AG10803 (cell line): ENCODE measurements at places on chromosomes 6 and 20.

- DNase-seq, result peak; percentile 11
These were observed 407.7 kb downstream of the EPM2A start for GRCh38 chr6:145327586-145327985.

- DNase-seq, result peak; percentile 53
These were observed 571 bp downstream of the ITCH start for GRCh38 chr20:34363465-34364222.

GRCh38 chr6:72916906-72917305 is 295.0 kb downstream of the KCNQ5 start:
- DNase-seq, result peak; percentile 59

- DNase-seq, result peak; percentile 61
These were observed 157.2 kb upstream of the CARMIL1 start for GRCh38 chr6:25122001-25122400.

DNA sequence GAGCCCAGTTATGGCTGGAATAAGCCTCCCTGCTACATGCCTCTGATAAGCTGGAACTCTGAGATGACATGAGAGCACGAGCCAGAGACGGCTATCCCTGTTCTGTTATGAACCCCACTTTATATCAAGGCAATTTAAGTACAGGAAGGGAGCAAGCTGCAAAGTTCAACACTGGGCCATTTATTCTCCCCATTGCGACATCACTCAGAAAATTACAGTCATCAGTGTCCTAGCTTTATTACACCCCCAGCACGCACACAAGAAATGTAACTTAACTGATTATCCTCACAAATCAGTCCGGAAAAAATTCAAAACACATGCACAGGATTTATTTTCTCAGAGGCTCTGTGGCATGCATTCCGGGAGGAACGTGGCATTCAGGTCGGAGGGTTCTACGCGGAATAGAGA is 125.3 kb upstream of the SLC2A12 start:
- DNase-seq, result peak; percentile 90

GRCh38 chr6:25301362-25301761 is 22.2 kb downstream of the CARMIL1 start:
- DNase-seq, result no peak

DNA sequence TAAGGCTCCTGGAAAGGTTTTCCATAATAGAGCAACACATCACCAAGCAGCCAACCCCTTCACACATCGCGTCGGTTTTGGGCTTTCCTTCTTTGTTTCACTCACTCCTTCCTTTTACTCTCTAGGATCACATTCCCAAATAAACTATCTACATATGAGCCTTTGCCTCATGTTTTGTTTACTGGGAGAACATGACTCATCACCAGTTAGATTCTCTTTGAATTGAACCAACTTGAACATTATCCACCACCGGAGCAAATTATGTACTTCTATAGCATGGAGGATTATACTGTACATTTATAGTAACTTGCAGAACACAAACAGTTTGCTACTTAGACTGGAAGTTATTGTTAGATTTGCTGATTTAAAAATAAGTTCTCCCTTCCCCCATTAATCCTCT is 41.0 kb downstream of the SAMD5 start:
- DNase-seq, result no peak

DNA sequence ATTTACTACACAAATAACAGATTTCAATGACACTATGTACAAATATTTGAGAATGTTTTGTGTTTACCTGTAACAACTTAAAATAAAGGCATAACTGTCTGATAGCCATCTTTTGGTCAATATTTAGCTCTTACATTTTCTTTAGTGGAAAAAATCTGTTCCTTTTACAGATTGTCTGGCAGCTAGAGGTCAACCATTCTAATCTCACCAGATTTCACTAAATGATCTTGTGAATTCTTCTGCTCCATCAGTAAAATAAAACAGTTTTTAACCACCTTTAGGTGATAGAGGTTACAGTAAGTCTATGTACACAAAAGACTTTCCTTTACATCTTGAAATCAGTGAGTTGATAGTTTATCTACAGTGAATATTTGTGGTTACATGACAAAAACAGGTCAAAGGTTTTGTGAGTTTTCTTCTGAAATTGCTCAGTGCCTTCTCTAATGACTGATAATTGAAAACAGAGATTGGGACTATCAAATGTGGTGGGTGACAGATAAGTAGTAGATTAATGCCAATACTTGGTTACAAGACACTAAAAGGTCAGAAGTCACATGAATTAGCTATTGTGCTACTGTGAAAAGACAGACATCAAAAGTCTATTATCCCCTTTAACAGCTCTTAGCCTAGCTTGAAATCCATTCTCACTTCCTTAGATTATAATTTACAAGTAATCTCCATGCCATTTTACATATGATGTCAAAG is 47.4 kb downstream of the BMP5 start:
- DNase-seq, result no peak

GRCh38 chr6:154381548-154381947 is 24.9 kb upstream of the IPCEF1 start:
- no peak for DNase-seq

- no peak for DNase-seq
These were observed 11.8 kb upstream of the TUBB2B start for GRCh38 chr6:3239110-3239830.

DNA sequence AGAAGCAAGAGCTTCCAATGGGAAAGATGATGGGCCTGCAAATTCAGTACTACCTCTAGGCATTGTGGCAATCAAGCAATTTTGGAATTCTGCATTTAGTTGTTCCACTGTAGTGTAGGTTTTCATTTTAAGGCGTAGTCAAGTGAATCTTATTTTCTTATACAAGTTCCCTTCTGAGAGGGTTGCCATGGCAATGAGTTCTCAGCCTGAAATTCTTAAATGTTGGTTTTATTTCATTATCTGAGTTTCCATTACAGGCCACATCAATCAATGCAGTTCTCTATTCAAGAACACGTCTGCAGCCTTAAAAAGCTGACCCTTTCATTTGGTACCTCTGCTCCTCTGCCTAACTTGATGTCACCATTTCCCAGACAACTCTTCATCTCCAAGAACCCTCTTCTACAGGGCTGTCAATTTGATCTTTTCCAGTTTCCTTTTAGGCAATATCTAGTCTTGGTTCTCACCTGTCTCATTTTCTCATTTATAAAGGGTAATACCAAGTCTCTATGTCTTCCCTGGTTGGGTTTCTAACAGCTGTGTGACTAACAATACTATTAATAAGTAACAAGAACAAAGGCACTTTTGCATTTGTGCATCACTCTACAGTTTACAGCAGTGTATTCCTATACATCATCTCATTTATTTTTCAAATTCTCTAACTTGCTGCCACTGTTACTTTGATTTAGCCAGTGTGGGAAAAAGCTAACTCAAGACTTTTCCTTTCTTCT is 898.2 kb upstream of the FLRT3 start:
- no peak for DNase-seq

DNA sequence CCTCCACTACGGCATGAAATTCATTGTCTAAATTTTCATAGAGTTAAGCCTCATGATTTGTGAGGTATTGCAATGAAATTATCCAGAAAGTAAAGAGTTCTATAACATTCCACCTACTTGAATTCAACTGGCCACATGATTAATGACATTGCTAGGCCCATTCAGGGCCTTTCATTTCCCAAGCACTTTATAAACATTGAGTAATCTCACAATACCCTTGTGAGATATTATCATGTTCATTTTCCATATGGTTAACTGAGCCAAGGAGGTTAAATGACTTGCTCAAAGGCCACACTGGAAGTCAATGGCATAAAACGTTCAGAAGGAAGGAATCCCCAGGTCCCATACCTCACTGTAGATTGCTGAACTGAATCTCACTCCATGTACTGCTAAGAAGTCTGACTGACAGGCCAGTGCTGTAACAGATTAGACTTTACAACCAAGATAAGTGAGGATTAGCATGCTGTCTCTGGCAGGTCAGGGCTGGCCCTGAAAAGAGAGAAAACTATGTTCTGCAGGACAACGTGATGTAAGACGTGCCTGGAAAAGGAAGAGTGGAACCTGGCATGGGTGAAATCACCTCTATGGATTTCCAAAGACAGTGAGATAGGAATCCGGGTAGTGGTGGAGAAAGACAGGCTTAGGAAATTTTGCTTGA is 75.9 kb upstream of the SPACA1 start:
- no peak for DNase-seq

DNA sequence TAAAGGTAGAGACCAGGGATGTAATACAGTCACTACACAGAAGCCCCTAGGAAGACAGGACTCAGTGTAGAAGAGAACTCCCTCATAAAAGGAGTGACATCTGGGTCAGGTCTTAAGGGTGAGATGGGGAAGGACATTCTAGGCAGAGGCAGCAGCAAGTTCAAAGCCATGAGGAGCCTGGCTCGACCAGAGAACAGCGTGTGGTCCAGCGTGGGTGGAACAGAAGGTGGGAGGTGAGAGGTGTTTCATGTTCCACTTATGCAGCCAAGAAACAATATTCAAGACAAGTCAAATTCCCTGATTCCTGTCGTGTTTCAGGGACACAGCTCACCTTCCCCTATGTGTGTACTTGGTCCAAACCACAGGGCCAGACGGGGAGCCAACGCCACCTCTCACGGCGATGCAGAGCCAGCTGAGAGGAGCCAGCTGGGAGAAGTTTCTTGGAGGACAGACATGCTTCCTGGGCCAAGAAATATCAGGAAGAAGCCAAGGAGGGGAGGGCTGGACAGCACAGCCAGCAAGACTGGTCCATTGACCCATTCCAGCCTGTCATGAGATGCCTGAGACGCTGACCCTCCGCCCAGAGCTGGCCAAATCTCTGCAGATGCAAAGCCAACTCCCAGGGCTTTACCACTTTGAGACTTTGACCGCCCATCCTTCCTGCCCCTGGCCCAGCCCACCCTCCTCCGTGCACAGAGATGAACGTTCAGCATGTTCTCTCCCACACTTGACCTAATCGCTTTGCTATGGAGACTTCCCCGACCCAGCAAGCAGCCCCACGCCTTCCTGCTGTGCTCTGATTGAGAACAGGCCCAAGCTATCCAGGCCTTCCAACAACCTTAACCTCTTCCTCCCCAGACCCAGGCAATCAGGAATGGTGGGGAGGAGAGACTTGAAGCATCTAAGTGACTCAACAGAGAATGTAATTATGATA is 113.8 kb downstream of the PRND start:
- peak; percentile 58 for DNase-seq

DNA sequence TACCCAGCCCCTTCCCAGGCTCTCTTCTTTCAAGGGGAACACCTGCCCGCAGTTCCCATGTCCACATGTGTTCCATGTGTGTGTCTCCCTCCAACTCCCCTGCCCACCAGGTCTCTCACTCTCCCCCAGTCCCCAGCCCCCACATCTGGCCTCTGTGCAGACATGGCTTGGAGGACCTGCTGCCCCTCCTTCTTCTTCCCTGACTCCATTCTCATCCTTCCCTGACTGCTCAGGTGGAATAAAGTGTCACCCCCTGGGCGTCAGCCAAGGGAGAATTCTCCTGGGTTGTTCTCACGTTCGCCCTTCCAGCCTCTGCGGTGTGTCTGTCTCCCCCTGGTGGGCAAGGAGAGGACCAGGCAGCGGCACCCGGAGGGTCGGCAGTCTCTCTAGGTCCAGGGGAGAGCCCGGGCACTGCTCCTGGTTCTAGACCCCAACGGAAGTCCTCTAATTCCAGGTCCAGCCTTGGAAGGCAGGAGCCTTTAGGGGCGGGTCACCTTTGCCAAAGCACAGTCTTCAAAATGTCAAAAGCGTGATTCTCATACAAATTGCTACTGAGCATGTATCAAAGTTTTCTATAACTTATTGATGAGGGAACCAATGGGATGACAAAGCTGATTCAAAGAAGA is 50.5 kb downstream of the EBF4 start:
- DNase-seq, result peak; percentile 48

GRCh38 chr6:16173167-16173940 is 44.5 kb downstream of the MYLIP start:
- DNase-seq, result no peak

- DNase-seq, result no peak
These were observed 71.8 kb downstream of the CDS2 start for GRCh38 chr20:5198651-5198924.

GRCh38 chr20:9723501-9724202 is 115.2 kb downstream of the PAK5 start:
- no peak for DNase-seq

GRCh38 chr6:42091718-42092023 is 41.3 kb downstream of the TAF8 start:
- no peak for DNase-seq

DNA sequence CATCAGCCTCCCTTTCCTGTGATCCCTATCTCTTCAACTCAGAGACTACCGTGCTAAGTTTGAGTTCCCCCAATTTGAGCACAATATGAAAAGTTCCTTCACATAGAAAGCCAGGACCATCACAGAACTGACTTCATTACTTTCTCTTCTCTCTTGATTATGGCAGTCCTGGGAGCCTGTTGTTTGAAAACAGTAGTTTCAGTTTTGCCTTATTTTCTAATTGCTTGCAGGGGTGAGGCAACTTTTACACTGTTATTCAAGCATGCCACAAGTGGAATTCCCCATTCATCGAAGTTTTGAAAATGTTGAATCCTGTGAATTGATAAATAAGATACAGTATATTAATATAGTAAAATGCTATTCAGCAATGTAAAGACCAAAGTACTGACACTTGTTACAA is 569.7 kb upstream of the MARCKS start:
- no peak for DNase-seq

- DNase-seq, result no peak
These were observed 33.8 kb upstream of the IGF2R start for GRCh38 chr6:159935065-159935464.

DNA sequence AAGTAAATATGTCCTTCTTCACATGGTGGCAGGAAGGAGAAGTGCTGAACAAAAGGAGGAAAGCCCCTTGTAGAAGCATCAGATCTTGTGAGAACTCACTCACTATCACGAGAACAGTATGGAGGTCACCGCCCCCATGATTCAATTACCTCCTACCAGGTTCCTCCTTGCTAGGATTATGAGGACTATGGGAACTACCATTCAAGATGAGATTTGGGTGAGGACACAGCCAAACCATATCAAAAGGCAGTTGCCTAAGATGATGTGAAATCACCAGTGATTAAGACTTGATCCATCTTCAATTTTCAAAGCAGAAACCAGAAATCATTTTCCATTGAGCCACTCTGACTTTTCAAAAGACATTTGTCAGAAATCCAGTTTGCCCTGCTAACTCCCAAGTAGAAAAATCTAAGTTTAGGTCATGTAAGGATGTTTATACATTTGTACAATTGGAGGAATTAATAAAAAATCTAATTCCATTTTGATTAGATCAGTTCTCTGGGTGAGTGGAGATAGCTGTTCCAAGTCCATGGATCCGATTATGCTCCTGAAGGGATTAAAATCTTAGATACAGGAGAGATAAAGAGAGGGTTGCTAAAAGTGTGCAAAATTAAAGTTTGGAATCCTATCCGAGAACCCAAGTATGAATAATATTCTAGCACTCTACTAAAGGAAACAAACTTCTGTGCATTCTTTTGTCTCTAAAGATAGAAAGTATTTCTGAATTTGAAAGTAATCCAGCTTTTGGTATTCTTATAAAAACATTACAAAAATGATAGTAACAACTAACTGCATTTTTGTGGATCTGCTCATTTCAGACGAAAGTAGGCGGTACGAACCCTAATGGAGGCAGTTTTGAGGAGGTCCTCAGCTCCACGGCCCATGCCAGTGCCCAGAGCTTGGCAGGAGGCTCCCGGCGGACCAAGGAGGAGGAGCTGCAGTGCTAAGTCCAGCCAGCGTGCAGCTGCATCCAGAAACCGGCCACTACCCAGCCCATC is 39.5 kb downstream of the HDDC2 start:
- peak; percentile 75 for DNase-seq

- DNase-seq, result no peak
These were observed 286.3 kb downstream of the CDH4 start for GRCh38 chr20:61538183-61538942.

- DNase-seq, result no peak
These were observed 35.0 kb upstream of the VSX1 start for GRCh38 chr20:25116739-25117458.

- DNase-seq, result no peak
These were observed 395.8 kb upstream of the MARCKS start for GRCh38 chr6:113461153-113461932.
